ENCODE measurements at places on chromosomes 7 and 10. TPM values are rescaled to one million over a fixed set of nuclear protein-coding genes. Genes with fewer than 3 reads are reported as not detected.

Gene CHST15
- total RNA-seq: 0.67 TPM

Gene PNLIPRP2
- total RNA-seq: not detected

Gene FASTK
- 126 TPM for total RNA-seq

Gene CACNB2
- total RNA-seq: not detected

Gene TAS2R4
- total RNA-seq: 3.9 TPM

Gene SLC35B4
- 10.5 TPM for total RNA-seq

Gene GIMAP4
- 448 TPM for total RNA-seq

Gene LRIT1
- total RNA-seq: not detected

Gene CCDC172
- not detected for total RNA-seq

Gene FEZF1
- total RNA-seq: not detected

Gene GTF2IRD2
- total RNA-seq: 35.9 TPM

Gene TMEM176B
- 1.6 TPM for total RNA-seq

All from CD4-positive, alpha-beta memory T cell (primary cell).